CD4-positive, alpha-beta T cell treated with Interferon gamma for 1 hour (primary cell): ENCODE measurements at places on chromosomes 4 and X.

DNA sequence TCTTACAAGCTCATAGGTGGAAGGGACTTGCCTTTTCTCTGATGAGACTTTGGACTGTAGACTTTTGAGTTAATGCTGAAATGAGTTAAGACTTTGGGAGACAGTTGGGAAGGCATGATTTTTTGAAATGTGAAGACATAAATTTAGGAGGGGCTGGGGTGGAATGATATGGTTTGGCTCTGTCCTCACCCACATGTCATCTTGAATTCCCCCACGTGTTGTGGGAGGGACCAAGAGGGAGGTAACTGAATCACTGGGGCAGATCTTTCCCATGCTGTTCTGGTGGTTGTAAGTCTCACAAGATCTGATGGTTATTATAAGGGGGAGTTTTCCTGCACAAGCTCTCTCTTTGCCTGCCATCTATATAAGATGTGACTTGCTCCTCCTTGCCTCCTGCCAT is 777.9 kb downstream of the CENPC start:
- DNase-seq = no peak

DNA sequence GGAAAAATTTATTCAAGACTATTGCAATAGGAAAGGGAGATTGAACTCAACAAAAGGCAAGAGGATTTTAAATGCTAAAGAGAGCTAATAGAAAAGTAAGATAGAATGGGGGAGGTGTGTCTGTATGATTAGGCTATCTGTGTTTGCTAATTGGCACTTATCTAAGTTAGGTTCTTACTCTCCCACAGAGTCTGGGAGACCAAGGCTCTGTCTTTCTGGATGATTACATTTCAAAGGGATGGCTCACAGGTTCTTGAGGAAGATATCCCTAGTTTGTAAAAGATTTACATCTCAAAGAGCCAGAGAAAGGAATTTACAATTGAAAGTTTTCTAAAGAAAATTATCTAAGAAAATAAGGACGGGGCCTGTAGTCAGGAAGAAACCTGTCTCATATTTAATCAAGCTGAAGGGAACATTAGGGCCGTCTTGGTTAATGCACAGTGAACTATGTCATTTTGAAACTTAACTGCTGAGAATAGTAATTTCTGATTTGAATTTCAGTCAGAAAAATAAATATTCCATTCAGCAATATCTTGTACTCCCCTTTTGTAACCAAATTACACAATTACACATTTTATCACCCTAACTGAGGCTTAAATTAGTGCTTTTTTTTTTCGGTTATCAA is 75.8 kb downstream of the MAGEB10 start:
- no peak for DNase-seq

DNA sequence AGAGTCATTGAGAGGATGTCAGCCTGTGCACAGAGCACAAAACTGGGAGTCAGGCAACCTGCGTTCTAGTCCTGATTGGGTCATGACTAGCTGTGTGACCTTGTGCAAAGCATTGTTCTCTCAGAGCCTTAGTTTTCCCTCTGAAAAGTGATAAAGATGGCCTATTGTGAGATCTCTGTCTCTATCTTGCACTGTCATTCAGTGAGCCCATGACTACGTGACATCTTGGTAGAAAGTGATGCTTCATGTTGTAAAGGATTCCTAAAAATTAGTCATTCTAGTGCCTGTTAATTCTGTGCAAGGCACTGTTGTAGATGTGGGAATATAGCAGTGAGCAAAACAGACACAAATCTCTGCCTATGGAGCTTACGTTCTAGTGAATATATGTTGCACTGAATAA is 2.5 kb downstream of the PGRMC1 start:
- DNase-seq = no peak

- no peak for DNase-seq
These were observed 93.7 kb downstream of the SHOX start for GRCh38 chrX:724256-724655.

DNA sequence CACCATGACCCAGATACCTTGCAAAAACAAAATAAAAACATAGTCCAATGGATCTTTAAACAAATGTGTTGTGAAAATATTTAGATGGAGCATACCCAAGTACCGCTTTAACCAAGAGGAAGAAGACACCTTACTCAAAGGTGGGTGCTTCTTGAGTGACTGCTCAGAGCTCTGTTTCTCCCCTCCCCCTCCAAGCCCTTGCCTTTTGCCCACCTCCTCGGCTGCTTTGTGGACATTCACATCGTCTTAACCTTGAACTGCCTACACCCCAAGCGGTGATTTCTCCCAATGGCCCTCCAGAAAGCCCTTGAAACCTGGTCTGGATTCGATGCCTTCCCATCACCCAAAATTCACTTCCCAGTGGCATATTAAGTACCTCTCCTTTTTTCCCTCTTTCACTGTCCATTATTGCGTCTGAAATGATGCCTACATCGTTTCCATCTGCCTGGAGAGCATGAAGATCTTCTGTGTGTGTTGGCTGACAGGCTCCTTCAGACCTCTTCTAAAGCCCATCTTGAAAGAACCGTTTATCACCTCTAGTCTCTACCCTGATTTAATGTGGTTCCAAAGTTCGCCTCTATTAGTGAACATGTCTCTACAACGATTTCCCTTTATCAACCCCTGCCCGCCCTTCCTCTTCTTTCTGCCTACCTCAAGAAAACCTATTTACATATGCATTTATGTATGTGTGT is 968 bp downstream of the GPRIN3 start:
- DNase-seq = no peak

GRCh38 chr4:74045772-74046171 is 7.3 kb upstream of the CXCL3 start:
- DNase-seq = no peak

DNA sequence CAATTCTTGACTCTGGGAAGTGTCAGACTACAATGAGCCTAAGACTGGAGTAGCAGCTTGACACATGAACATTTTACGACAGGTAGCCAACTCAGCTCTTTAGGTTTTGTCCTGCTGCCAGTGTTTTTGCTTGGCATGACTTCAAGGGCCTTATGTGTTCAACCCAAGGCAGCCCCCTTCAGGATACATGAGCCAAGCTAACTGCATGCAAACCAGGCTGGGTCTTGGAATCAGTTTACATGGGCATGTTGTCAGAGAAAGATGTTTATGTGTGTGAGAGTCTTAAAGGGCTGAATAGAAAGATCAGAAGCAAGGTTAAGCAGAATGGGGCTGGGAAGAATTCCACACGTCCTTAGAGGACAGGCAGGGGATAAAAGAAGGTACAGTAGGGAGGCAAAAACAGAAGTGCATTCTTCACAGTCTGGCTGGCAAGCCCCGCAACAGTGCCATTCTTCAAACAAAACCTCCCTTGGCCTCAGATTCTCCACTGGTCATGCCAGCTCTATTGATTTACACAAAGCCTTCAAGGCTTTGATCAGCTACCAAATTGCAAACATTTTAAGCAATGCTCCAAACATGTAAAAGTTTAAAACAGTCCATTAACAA is 97.3 kb downstream of the NKX6-1 start:
- no peak for DNase-seq

- no peak for DNase-seq
These were observed 94.6 kb downstream of the COX18 start for GRCh38 chr4:72974694-72975487.

- DNase-seq = no peak
These were observed 103.4 kb upstream of the PAK3 start for GRCh38 chrX:110992611-110993010.

DNA sequence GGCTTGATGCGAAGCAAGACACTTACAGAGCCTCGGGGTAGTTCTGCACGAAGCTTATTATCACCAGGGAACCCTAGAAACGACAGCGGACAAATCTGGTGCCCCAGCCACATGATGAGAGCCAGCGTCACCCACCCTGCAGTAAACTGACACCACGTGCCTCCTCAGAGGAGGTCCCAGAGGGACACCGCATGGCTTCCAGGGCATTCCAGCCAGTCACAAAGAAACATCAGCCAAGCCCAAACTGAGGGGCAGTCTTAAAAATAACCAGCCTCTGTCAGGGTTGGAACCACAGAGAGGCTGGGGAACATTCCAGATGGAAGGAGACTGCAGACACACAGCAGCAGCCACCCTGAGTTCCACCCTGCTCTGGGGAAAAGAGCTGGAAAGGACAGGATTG is 36.6 kb upstream of the HGFAC start:
- no peak for DNase-seq

GRCh38 chrX:7088968-7089615 is 58.4 kb upstream of the STS start:
- DNase-seq = peak; percentile 31

- no peak for DNase-seq
These were observed 130.0 kb downstream of the AWAT2 start for GRCh38 chrX:69919749-69920148.

DNA sequence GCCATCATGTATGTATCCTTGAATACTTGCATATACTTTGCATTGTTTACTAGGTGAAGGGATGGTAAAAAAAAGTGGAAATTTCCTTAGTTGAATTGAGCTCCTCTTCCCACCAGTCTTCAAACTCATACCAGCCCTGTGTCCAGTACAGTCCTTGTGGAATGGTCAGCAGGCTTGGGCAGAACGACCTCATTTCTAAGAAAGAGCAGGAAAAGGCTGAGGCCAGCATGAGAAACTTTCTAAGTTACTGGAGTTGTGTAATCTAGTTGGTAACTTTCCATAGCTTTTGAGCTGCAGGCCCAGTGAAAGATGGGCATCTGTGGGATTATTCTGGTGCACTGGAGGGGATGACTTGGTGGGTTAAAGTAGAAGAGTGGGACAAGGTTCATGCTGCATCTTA is 87.6 kb downstream of the DCUN1D4 start:
- DNase-seq = no peak

DNA sequence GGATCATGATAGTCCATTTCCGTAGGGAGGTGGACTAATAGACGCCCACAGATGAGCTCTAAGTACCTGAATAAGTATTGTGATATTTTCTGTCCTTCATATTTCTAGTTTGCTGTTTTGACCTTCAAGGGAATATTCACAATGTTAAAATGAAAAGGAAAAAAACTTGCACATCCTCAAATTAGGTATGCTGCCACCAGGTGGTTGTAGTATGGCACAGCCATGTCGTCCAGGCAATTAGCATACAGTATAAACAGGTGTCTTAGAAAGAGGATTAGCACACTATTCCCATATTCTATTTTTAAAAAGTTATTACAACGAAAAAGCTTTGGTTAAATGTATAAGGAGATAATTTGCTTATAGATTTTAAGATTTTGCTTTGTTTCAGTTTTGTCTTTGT is 802.0 kb downstream of the RPA4 start:
- no peak for DNase-seq

DNA sequence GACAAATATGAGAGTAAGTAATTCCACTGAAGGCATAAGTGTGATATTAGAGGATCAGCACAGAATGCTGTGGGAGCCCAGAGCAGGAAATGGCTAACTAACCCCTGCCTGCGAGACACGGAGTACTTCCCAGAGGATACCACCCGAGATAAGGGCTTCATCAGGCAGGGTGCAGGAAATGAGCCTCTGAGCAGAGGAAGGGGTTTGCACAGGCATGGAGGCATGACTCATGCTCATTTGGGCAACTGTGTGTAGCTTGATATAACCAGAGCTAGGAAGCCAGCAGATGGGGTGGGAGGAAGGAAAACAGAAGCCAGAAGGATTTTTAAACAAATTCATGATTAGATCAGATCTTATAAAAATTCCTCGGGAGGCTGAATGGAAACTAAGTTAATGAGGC is 70.0 kb upstream of the TSPAN5 start:
- no peak for DNase-seq

DNA sequence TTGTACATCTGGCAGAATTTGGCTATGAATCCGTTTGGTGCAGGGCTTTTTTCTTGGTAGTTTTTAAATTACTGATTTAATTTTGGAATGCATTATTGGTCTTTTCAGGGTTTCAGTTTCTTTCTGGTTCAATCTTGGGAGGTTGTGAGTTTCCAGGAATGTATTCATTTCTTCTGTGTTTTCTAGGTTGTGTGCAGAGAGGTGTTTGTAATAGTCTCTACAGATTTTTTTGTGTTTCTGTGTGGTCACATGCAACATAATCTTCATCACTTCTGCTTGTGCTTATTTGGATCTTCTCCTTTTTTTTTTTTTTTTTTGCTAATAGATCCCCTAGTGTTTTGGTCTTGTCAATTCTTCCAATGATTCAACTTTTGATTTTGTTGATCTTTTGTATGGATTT is 77.6 kb downstream of the FAAH2 start:
- DNase-seq = no peak

DNA sequence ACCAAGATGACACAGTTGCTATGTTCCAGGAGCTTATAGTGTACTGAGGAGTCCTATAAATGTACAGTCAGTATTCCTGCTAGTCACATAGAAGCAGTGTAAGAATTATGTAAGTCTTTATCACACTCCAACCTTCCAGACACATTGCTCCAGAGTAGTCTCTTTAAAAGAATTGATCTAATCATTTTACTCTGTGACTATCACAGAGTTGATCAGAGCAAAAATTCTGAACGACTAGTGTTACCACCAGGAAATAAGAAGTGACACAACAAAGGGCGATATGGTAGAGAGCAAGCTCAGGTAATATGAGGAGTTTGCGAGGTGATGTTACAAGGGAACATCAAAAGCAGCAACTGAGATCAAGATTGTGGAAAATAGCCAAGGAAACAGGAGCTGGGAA is 9.0 kb upstream of the HPF1 start:
- DNase-seq = no peak

DNA sequence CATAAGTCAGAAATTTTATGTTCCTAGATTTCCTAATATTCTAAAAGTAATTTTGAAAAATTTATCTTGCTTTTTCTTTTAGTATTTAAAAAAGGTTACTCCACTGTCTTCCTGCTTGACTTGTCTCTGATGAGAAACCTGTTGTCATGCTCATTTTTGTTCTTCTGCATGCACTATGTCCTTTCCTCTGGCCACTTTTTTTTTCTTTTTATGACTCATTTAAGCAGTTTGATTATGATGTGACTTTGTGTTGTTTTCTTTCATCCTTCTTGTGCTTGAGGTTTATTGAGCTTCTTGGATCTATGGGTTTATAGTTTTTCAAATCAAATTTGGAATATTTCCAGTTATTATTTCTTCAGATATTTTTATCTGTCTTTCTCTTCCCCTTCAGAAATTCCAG is 12.0 kb upstream of the UFSP2 start:
- no peak for DNase-seq

GRCh38 chrX:52865343-52865998 is 2.4 kb downstream of the XAGE3 start:
- no peak for DNase-seq

DNA sequence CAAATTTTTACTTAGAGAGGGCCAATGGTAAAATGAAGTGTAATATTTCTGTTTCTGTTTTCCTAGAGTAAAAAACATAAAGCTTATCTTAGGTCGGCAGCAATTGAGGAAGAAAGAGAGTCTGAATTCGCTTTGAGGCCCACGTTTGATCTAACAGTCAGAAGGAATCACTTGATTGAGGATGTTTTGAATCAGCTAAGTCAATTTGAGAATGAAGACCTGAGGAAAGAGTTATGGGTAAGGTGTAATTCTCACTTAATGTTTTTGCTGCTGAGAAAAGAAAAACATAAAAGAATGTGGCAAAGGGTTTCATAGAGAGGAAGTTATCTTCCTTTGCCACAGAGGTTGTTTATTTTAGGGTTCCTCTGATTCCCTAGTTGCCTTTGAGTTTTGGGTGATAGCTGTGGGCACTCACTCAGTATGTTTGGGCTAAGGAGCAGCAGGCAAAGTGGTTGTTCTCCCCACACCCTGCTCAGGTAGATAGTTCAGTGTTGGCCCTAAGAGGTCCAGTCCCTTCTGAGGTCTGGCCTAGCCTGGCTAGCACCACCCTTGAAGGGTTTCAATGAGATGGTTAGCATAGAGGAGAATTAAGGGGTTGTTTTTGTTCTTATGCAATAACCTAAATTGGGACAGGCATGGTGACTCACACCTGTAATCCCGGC is 32.3 kb downstream of the HERC5 start:
- DNase-seq = no peak

- DNase-seq = no peak
These were observed 28.7 kb downstream of the TMEM31 start for GRCh38 chrX:103739421-103739820.

- DNase-seq = no peak
These were observed 729 bp upstream of the CPLX1 start for GRCh38 chr4:826508-827208.
